Activated CD8-positive, alpha-beta T cell treated with anti-CD3 and anti-CD28 coated beads for 36 hours (primary cell): ENCODE measurements at places on chromosomes 11 and 22. TPM values are rescaled to one million over a fixed set of nuclear protein-coding genes. Genes with fewer than 3 reads are reported as not detected.

DNA sequence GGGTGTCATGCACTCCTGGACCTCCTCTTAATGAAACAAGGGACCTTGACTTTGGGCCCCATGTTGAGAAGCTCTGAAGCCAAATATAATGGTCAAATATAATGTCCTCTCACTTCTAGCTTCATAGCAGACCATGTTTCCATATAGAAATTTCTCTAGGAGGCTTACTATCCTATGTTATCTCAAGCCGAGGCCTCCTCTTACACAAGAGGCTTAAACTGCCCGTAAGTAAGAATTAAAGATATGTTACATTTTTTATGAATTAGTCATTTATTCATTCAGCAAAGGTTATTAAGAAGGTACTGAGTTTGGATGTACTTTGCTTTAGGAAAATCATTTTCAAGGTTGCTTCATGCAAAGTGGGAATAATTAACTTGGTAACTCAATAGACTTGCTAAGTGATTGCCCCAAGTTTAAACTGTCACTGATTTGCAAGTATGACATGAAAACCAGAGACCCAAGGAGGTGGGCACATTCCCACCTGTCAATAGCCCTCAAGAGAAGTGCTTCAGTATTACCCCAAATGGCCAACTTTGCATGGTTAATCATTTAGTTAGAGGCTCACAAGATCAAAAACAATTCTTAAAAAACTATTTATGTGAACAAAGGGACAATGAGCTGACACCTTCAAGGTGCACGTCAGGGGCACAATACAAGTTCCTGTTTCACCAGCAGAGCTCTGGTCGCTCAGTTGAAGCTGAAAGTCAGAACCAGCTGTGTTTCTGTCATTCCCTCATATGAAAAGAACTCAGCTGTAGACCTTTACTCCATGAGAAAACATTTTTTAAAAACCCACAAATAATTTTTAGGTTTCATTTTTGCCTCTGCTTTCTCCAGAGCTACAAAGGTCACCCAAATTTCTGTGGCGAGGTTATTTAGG, 20.9 kb downstream of the BDNF start:
- H3K27ac ChIP-seq = no peak overlapping the region
- H3K4me1 ChIP-seq = no peaks in the 10 kb centered on the region
- H3K36me3 ChIP-seq = no peaks in the 10 kb centered on the region

GRCh38 chr11:86818462-86819192, 18.3 kb downstream of the PRSS23 start:
- no peak overlapping the region for H3K4me3 ChIP-seq
- no peak for DNase-seq
- no peaks in the 10 kb centered on the region for H3K4me1 ChIP-seq

RFPL1 gene
- not detected for total RNA-seq

IL18 gene
- not detected for total RNA-seq

GRIK4 gene
- not detected for total RNA-seq

RFPL2 gene
- not detected for total RNA-seq

CTTN gene
- 8.6 TPM for total RNA-seq
